ENCODE measurements at places on chromosomes 2 and 18.

GRCh38 chr2:64985447-64985846 lies 3.8 kb upstream of the SLC1A4 start:
- no peak for DNase-seq

- no peak for DNase-seq
Observed at GRCh38 chr18:1846640-1847039, 724.7 kb downstream of the METTL4 start.

DNA sequence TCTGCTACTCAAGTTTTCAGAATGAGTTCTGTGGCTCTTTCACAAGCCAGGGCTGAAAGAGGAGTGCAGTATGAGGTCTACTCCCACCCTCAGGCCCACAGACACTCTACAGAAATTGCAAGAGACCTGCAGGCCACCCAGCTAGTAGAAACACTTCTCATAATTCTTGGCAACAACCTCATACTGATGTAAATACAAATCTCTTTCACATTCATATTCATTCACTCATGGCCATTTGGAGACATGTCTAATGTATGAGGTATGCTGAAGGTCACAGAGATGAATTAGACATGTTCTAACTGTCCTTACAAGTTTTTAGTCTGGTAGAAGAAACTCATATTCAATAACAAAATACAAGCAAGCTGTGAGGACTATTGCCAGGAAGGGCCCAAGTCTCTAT lies 83.8 kb upstream of the KLHL29 start:
- no peak for DNase-seq

- DNase-seq = no peak
Observed at GRCh38 chr2:160209516-160209856, 9.4 kb upstream of the ITGB6 start.

Measured in stimulated activated CD4-positive, alpha-beta T cell treated with anti-CD3 and anti-CD28 coated beads, Interleukin-15, amount 100 ng/mL, for 1 hour (primary cell).